ENCODE measurements at places on chromosomes 11 and 22.

DNA sequence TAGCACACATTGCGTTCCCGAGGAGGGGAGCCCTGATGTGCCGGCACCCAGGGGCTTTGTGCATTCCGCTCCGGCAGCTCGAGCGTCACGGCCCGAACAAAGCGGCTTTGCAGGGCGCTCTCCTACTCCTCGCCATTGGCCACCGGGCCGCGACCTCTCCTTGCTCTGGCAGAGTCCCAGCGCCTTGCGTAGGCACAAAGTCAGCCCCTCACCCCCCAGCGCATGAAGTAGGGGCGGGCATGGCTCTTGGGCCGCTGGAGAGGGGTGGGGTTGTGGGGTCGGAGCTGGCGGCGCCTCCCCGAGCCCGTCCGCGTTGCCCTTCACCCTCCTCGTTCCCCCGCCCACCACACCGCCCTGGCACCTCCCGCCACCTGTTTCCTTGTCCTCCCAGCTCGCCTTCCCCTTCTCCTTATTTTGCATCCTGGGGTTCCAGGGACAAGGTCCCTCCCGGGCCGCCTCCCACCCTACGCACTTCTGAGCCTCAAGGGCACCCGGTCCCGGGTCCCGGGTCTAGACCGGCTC is 753 bp upstream of the PPARA start:
- DNase-seq, result peak; percentile 29

GRCh38 chr11:57249384-57250319 is 12.6 kb upstream of the APLNR start:
- DNase-seq, result peak; percentile 27

GRCh38 chr11:113189909-113190667 is 124.3 kb upstream of the TTC12 start:
- DNase-seq, result peak; percentile 68

- no peak for DNase-seq
Observed at GRCh38 chr22:50176850-50177536, 6.5 kb downstream of the PANX2 start.

- no peak for DNase-seq
Observed at GRCh38 chr11:120337355-120338106, 1.3 kb downstream of the ARHGEF12 start.

GRCh38 chr11:91257667-91258066 is 967.0 kb upstream of the FAT3 start:
- DNase-seq, result no peak

- peak; percentile 77 for DNase-seq
Observed at GRCh38 chr22:21629255-21630149, at the start of gene YDJC. Gene YDJC (minus strand): TSS chr22:21630022. CDS start chr22:21630014, 8 bp downstream.

GRCh38 chr11:65918211-65919140 is at the start of gene C11orf68:
Gene C11orf68 (minus strand): TSS chr11:65919062. CDS start chr11:65919031, 31 bp downstream.
- no peak for DNase-seq

DNA sequence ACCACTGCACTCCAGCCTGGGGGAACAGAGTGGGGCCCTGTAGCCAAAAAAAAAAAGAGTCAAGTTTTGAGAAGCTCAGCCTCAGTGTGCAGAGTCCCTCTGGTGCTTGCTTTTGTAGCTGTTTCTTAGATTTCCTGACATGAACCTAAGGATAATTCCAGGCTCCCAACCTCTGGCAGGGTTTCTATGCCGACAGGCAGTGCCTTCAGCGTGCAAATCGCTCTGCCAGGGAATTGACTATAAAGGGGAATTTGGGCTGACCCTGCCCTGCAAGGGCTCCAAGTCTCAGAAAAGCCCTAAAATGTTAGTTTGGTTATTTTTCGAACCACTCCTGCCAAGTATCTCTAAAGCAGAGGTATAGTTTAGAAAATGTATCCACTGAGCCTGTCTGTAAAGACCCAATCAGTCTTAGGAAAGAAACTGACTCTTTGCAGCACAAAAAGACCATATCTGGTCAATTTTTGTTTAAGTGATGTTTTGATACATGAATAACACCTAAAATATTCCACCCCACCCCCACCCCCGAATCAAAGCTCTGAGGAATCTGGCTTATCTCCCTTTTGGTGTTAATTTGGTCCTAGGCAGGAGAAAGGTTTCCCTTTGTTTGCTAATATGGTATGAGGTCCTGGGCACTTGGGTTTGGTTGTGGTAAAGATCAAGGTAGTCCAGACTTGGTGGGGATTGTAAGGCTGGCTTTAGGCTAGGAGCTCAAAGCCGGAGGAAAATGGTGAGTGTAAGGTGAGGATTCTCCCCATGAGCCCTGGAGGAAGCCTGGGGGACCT is 49.7 kb downstream of the ANO1 start:
- DNase-seq, result no peak

GRCh38 chr11:109940816-109941215 is 152.4 kb upstream of the ZC3H12C start:
- no peak for DNase-seq

DNA sequence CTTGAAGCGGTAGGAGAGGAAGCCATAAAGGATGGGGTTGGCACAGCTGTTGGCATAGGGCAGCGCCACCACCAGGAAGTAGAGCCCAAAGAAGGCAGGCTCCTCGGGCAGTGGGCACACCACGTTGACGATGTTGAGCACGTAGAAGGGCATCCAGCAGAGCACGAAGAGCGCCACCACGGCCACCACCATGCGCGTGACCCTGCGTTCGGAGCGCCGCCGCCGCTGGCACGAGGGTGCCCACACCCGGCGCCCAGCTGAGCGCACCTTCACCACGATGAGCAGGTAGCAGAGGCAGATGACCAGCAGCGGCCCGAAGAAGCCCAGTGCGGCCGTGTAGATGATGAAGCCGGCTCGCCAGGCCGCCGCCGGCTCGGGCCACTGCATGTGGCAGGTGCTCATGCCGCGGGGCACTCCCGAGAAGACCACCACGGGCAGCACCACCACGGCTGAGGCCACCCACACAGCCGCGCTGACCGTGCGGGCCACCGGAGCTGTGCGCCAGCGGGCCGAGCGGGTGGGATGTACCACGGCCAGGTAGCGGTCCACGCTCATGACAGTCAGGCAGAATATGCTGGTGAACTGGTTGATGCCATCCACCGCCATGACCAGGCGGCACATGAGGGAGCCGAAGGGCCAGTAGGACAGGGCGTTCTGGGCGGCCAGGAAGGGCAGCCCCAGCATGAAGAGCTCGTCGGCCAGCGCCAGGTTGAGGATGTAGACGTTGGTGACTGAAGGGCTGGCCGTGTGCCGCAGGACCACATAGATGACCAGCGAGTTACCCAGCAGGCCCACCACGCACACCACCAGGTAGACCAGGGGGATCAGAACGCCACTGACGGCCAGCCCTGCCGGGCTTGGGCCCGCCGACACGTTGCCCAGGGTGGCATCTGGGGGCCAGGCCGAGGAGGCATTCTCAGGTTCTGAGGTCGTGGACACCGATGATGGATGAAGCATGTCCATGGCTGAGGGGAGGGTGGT is 5.1 kb downstream of the SSTR3 start:
- no peak for DNase-seq

DNA sequence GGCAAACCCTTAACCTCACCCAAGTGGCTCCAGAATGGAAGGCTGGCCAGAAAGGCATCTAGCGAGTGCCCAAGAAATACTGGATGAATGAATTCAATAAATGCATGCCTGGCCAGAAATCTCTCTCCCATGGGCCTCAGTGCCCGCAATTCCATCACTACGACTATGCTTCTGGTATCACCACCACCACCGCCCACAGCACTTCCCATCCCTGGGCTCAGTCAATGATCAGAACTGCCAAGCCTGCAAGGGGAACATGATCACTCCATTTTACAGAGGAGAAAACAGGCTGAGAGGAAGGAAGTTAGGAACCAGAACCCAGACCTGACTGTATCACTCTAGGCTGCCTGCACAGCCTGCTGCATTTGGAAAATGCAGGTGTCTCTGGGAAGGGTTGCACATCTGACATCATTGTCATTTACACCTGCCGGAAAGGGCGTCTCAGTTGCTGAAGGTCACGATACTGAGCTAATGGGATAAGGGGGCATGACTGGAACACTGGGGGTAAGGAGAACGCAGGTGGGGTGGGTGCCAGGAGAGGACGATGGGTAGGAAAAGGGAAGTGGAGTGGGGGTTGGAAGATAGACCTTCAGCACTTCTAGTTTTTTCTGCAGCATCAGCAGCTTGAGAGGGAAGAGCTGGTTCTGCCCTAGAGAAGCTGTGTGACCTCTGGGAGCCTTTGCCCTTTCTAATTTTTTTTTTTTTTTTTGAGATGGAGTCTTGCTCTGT is 3.2 kb downstream of the GPR152 start:
- DNase-seq, result no peak

- DNase-seq, result no peak
Observed at GRCh38 chr22:36068776-36069344, 40.2 kb upstream of the RBFOX2 start.

DNA sequence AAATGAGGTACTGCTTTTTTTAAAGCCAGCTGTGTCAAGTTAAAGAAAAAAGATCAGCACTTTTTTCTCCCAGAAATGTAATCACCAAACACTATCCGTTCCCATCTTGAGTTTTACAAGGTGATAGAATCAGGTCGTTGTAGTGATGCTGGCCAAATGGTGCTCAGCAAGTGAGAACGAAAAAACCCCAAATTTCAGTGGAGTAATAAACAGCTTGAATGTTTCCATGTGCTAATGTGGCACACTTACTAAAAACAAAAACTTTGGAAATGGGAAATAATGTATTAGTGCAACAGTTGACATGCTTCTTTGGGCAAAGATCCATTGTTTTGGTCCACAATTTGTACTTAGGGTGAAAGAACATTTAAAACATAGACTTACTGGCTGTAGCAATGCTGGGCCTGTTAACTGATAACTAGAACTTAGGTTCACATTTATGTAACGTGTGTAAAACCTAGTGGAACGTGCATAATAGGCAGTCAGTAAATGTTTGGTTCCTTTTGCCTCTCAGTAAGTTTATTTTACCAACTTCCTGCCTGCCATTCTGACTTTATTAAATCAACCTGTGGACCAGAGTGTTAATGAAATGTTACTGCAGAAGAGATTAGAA is 15.4 kb upstream of the GDPD4 start:
- no peak for DNase-seq

DNA sequence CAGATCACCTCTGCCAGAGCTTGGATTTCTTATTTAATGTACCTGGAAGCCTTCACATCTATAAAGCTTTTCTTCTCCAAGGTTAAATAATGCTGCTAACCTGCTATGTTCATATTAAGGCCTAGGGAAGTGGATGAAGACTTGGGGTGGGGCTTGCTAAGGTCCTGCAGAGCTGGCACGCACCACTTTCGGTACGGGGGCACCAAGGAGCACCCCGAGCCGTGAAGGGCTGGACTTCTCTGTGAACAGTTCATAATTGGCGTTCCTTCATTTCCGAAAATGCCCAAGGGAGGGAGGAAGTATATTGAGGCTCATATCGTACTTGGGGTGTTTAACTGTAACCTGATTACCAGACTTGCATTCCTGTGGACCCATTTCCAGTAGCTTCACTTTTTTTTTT is 59.6 kb downstream of the ST14 start:
- no peak for DNase-seq

- DNase-seq, result no peak
Observed at GRCh38 chr11:11010624-11011127, 152.8 kb upstream of the ZBED5 start.

GRCh38 chr11:117919341-117919740 is 9.9 kb downstream of the TMPRSS13 start:
- DNase-seq, result no peak

DNA sequence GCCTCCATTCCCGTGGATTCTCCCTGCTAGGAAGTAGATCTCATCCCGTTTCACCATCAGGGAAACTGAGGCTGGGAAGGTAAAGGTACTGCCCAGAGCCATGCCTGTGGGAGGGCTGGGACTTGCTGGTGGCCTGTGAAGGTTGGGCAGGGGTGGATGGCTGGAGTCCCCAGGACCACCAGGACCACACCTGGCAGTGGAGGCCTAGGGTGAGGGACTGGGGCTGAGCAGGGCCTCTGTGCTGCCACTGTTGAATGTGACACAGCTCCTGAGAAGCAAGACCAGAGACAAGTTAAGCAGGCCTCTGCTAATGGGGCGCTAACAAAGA is 26.2 kb upstream of the PRODH start:
- DNase-seq, result no peak

DNA sequence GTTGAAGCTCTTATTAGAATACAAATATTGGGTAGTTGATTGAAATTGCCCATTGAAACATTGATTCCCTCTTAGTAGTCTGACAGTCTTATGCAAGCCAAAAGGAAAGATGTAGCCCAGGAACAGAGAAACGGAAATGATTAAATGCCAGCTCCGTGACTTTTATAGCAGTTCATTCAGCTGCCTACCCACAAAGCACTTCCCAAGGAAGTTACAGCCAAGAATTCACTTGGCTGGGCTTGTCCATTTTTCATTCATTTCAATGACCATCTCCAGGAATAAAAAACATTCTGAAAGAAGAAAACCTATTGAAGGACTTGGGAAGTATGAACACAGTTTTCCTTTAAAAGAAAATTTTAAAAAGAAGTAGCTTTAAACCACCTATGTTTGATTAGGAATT is 62.0 kb downstream of the NCAM1 start:
- no peak for DNase-seq

GRCh38 chr11:121711236-121711635 is 258.5 kb upstream of the SORL1-AS1 start:
- no peak for DNase-seq

- no peak for DNase-seq
Observed at GRCh38 chr11:120568572-120569307, 57.2 kb downstream of the GRIK4 start.

GRCh38 chr11:14898355-14898754 is 6.3 kb upstream of the CYP2R1 start:
- no peak for DNase-seq

GRCh38 chr11:44537679-44538078 is 27.8 kb upstream of the CD82 start:
- no peak for DNase-seq

DNA sequence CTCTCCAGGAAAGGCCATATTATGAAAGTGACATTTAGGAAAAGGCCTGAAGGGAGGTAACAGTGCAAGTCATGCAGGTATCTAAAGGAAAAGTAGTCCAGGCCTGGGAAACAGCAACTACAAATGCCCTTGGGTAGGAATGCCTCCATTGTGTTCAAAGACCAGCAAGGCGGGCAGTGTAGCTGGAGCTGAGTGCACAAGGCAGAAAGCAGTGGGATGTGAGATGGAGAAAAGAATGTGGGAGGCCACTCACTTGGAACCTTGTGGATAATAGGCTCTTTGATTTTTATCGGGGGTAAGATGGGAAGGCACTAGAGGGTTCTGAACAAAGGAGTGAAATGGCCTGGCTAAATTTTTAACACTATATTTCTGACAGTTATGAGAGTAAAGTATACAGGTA is 188.6 kb downstream of the PGR start:
- no peak for DNase-seq

- no peak for DNase-seq
Observed at GRCh38 chr11:120104041-120104565, 33.8 kb downstream of the TRIM29 start.

DNA sequence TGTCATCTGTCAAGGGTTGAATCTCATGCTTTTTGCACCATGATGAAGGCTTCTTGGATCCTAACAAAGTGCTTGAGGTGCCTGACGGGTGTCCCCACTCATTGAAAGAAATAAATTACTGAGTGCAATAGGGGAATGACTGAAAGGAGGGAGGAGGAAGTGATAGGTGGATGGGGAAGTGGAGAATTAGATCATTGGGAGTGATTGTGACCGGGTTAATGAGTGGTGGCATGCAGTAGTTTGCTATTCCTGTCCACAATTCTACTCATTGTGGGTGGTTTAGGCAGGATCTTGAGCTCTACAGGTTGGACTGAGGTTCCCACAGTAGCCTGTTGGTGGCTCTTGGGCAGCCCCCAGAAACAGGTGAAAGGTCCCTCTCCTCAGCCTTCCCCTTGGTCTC is 44.3 kb downstream of the THAP12 start:
- DNase-seq, result no peak

GRCh38 chr11:116814502-116814901 is 8.6 kb downstream of the APOA4 start:
- no peak for DNase-seq
